ENCODE measurements at places on chromosomes 2 and 18.

DNA sequence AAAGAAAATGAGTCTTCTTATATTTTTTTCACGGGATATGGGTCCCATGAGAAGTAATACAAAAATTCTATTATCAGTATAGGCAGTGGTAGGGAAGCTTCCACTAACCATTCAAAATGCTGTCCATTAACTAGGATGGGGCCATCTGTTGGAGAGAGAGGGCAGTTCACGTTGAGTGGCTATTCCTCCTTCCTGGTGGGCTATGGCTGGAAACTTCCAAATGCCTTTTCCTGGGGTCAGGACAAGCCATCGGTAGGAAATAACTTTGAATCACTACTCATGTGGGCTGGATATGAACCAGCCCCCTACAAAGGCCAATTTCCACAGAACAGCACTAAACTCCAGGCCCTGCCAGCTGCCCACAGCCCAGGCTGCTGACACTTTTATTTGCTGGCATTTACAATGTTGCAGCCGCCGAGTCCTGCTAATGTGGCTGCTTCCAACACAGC, 156.1 kb upstream of the HNRNPA3 start:
- DNase-seq: no peak

- DNase-seq: peak; percentile 56
These were observed 94.1 kb upstream of the ACAA2 start for GRCh38 chr18:49907346-49907929.

- no peak for DNase-seq
These were observed 567.6 kb downstream of the PLCL1 start for GRCh38 chr2:198371921-198372543.

- no peak for DNase-seq
These were observed 151.8 kb upstream of the KCTD1 start for GRCh38 chr18:26700201-26700600.

- DNase-seq: peak; percentile 30
These were observed 19.6 kb upstream of the KCNG3 start for GRCh38 chr2:42513252-42513918.

- DNase-seq: no peak
These were observed 89.5 kb upstream of the STK39 start for GRCh38 chr2:168336786-168337388.

- no peak for DNase-seq
These were observed 131.4 kb upstream of the MAPRE2 start for GRCh38 chr18:34909637-34910364.

- no peak for DNase-seq
These were observed 18.2 kb downstream of the PMS1 start for GRCh38 chr2:189802396-189802912.

DNA sequence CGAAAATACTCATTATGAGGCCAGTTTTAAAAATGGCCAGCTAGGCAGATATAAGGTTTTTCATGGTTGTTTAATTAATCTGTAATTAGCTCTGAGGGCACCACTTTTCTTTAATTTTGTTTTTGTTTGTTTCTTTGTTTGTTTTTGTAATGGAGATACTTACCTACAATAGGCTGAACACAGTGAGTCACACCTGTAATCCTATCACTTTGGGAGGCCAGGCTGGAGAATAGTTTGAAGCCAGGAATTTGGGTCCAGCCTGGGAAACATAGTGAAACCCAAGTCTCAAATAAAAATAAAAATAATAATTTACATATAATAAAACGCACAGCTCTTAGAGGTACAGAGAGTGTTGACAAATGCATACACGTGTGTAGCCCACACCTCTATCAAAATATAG, 56.8 kb upstream of the MSH2 start:
- no peak for DNase-seq

DNA sequence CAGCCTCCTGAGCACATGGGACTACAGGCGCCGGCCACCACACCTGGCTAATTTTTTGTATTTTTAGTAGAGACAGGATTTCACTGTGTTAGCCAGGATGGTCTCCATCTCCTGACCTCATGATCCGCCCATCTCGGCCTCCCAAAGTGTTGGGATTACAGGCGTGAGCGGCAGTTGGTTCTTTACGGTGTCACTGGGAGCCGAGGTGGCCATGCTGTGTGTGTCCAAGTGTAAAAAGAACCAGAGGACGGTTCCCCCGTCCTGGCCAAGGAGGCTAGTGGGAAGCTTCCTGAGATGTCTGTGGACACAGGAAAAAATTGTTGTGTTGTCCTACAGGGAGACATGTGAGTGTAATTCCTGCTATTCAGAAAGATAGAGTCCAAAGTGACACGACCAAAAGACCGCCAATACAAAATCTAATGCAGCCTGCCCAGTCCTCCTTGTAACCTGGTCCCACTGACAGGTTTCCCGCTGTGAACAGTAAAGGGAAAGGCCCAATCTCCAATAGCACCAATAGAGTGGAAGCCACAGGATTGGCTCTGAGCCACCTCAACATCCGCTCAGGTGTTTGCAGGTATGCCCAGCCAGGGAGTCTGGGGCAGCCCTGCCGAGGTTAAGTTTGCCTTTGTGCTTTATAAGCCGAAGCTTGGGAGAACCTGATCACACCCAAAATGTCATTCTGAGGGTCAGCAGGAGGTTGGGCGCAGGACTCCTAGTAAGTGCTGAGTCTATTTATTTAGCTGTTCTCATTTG, 40.6 kb downstream of the NCK2 start:
- no peak for DNase-seq

DNA sequence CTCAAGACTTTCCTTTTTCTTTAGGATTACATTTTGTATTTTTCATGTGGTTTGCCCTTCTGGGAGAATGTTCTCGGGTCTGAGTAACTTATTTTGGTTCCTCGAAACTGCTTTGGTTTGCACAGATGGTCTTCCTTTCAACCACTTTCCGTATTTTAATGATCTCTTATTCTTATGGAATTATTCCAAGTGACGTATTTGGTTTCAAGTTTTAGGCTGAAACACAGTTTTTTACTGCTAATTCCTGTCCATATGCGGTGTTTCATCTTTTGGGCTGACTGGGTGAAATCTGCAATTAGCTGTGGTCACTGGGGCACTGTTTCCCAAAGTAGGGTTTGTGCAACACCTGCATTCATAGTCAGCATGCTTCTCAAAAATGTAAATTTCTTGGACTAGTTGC, 122.7 kb downstream of the CAPN13 start:
- DNase-seq: no peak

DNA sequence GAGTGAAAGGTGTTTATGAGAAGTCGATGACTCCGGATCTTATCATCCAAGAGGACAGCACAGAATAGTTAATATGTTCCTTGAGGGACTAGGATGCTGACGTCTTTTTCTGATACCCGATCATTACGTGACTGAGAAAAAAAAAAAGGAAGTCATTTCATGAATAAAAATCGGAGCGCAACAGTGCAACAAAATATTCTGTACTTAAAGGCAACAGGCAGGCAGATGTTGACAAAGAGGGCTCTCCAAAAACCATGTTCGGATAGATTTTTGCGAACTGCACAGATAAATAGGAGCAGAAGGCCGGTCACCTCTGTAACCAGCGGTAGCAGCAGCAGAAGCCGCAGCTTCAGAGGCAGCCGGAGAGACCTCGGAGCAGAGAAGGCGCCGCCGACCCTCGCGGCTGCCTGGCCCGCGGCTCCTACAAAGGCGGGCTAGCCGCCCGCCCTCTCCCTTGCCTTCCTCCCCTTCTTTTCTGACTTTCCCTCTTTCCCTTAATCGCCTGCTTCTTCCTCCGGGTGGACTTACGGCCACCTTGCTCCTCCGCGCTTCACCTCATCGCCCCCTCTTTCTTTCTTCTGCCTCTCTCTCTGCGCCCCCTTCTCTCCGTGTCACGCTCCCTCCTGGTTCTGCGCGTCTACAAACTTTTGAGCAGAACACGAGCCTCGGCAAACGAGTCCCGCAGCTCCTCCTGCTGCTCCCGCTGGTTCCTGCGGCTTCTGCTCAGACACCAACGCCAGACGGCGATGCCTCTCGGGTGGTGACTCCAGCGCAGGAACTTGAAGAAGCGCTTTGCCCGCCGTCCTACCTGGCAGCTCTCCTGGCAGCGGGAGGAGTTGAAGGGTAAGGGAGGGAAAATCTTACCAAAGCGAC, at the start of gene ADCYAP1:
TSS of gene ADCYAP1 (plus strand) at position 654 of the 873 bp plus-strand sequence. CDS start 516 bp downstream, outside the sequence.
- peak; percentile 76 for DNase-seq
